ENCODE measurements at places on chromosomes 4 and X.

GRCh38 chr4:109846395-109847098 lies 1.4 kb upstream of the LRIT3 start:
- DNase-seq = no peak

- no peak for DNase-seq
Measured at GRCh38 chrX:78658845-78659744, at the start of gene RTL3. RTL3 (minus strand) TSS chrX:78659328; CDS start chrX:78658420, 908 bp downstream.

GRCh38 chr4:74932832-74933561 lies at the start of gene PARM1:
PARM1 (plus strand) TSS chr4:74933116; CDS start chr4:74933328, 212 bp downstream.
- DNase-seq = peak; percentile 22

- DNase-seq = peak; percentile 27
Measured at GRCh38 chr4:54318904-54319303, 89.8 kb downstream of the PDGFRA start.

DNA sequence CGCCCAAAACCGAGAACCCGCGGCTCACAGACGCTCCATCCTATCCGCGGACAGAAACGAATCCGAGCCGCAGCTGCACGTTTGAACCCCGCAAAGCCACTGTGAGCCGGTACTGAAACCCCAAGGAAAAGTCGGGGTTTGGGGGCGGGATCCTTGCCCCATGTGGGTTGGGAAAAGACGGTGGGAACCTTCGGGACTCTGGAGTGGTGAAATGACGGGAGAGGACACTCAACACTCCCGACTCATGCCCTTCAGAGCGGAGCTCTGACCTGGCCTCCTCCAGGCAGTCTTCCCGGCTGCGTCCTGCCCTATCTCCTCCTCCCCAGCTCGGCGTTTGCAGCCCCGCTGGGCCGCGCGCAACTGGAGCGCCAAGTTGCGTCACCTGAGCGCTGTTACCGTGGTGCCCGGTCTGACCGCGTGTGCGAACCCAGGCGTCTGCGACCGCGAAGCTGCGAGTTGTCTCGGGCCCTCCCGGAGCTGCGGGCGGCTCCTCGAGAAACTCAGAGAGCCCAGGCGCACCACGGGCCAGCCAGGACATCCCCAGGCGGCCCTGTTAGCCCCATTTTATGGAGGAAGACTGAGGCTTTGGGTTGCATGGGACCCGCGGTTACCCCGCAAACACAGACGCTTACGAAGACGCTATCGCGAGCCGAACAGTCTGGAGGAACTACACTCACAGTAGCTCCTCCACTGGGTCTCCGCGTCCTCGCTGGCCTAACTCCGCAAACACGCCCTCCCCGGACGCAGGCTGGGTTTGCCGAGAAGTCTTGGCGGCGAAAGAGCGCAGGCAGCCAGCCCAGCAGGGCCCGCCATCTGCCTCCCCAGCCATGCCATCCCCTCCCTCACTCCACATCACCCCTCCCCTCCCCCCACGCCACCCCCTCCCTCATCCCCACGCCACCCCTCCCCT lies 20.3 kb upstream of the HMX1 start:
- DNase-seq = no peak

GRCh38 chrX:149937871-149938426 lies 342 bp downstream of the EOLA2 start:
- no peak for DNase-seq

GRCh38 chr4:62360156-62360545 lies 1160.0 kb downstream of the ADGRL3 start:
- no peak for DNase-seq

DNA sequence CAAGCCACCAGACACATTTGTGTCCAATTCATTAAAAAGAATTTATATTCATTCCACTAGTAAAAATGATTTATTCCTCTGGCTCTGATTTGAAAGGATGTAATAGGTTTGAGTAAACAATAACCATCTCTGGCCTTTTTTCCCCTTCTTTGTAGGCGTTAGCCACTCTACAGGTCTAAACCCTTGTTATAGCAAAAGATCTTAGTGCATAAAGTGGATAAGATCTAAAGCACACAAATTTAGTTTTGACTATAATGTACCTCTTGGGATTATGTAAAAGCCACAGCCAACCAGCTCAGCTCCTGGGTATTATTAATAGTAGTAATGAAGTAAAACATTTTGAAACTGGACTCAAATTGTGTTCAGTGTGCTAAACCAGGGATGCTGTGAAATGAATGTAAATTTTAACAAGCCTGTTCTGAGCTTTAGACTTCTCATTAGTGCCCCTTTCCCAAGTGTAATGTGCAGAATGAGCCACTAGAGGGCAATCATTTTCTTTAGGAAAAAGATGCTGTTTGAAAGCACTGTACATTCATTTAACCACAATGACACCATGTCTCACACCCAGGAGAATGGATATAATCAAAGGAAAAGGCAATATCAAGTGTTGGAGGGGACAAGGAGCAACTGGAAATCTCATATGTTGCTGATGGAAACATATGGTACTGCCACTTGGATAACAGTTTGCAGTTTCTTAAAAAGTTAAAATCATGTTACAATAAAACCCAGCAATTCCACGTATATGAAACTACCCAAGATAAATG lies 69.7 kb downstream of the KLHL8 start:
- peak; percentile 49 for DNase-seq

- DNase-seq = no peak
Measured at GRCh38 chr4:560731-561291, 15.3 kb downstream of the TMEM271 start.

DNA sequence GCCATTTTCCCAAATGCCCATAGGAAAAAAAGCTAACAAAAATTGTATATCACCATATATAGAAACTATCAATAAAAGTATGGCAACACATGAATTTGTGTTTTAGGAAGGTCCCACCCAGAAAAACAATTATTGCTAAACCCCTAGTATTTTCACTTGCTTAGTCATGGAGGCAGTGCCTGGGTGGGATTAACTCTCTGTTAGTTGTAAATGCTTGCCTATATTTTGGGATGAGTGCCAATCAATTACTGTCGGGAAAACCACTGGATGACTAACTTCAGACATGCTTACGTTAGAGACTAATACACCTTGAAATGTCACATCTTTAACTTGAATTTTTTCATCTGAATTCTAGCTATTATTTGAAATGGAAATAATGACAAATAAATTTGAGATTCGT lies 33.9 kb downstream of the TMPRSS11A start:
- peak; percentile 37 for DNase-seq

GRCh38 chr4:39641451-39641850 lies 2.8 kb upstream of the SMIM14 start:
- no peak for DNase-seq

- no peak for DNase-seq
Measured at GRCh38 chr4:184163813-184164212, 53.9 kb downstream of the ENPP6 start.

GRCh38 chrX:148069759-148070503 lies 88.8 kb downstream of the FMR1NB start:
- no peak for DNase-seq

DNA sequence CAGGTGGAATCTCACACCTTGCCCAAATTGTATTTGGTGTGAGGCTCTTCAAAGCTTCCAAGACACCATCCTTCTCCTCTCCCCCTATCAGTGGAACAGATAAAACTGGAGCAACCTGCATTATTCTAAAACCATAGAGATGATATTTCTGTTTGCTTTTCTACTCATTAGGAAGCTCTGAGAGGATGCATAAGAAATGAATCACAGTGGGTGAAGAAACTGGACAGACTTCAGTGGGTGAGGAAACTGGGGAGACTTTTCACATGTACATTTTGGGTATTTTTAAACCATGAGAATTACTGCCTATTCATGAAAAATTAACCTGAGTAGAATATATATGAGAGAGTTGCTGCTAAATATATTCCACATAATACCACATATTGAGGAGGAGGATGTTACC lies 16.4 kb downstream of the HAND2 start:
- DNase-seq = no peak

DNA sequence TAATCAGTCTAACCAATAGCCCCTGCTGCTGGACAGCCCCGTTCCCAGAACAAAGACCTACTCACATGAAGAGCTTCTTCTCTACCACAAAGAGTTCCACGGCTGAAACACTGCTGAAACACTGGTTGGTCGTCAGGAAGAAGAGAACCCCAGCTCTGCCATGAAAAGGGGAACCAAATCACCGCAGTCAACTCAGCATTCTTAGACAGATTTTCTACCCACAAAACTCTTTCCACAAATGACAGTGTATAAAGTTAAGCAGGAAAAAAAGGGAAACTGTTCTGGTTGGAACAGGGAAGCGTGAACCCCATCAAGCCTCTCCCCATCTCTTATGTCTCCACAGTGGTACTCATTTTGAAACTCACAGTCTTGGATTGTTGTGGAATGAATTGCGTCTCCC lies 57.3 kb downstream of the ABCG2 start:
- no peak for DNase-seq

GRCh38 chr4:138409670-138410069 lies 167.5 kb upstream of the SLC7A11 start:
- no peak for DNase-seq

DNA sequence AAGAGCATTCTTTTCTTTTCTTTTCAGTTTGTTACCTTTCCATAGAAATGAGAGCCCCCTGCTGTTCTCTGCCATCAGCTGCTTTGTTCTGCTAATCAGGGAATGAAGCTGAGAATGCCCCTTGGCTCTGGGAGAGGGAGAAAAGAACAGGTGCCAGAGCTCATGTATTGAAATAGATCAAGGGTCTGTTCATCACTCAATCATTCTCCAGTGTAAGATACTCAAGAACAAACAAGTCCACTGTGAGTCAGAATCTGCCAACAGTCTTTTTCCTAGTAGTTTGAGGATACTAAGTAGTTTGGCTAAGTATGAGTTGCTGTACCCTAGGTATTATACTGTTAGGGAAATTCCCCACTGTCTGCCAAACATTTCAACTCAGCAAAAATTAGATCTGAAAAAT lies 144.3 kb downstream of the RTL3 start:
- no peak for DNase-seq

GRCh38 chr4:8904666-8905065 lies 33.0 kb upstream of the HMX1 start:
- no peak for DNase-seq

GRCh38 chrX:129665916-129666644 lies 11.3 kb upstream of the APLN start:
- DNase-seq = peak; percentile 28

- DNase-seq = no peak
Measured at GRCh38 chr4:32744211-32744610, 2024.0 kb downstream of the PCDH7 start.

- no peak for DNase-seq
Measured at GRCh38 chrX:108306086-108306485, 132.1 kb downstream of the COL4A6 start.

- DNase-seq = no peak
Measured at GRCh38 chr4:46653842-46654241, 255.2 kb downstream of the COX7B2 start.

DNA sequence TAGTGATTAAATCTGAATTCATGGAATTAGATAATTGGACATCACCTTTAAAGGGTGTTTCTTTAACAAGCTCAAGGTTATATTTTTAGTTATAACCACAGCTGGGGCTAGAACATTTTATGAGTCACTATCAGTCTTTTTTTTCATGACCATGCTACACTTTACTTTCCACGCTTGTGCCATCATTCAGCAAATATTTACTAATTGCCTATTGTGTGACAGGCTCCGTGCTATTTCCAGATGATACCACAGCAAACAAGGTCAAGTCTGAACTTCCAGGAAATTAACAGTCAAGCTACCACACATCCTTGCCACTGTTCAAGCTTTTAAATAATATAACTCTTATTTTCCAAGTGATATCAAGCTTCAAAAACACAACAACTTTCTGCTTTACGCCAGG lies 16.5 kb downstream of the SPANXN3 start:
- DNase-seq = no peak

- no peak for DNase-seq
Measured at GRCh38 chr4:22130741-22131140, 182.2 kb upstream of the KCNIP4 start.

DNA sequence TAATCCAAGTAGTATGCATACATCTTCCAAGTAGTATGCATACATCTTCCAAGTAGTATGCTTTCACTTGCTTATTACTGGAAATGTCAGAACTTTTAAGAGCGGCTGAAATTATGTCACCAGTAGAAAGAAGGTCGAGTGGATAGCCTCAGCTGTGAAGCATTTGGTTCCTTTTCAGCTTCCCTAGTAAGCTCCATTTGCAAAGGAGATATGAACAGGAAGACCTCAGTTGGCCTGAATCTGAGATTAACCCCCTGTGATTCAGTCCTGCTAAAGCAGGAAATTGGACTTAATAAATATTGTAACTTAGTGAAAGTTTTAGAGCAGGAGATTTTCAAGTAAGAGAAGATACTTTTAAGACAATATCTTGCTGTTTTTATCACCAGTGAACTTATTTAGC lies 48.1 kb downstream of the PCDH7 start:
- DNase-seq = no peak

GRCh38 chr4:127846061-127846460 lies 34.6 kb upstream of the PLK4 start:
- DNase-seq = no peak

- peak; percentile 28 for DNase-seq
Measured at GRCh38 chr4:75598390-75598789, 31.9 kb downstream of the CDKL2 start.

DNA sequence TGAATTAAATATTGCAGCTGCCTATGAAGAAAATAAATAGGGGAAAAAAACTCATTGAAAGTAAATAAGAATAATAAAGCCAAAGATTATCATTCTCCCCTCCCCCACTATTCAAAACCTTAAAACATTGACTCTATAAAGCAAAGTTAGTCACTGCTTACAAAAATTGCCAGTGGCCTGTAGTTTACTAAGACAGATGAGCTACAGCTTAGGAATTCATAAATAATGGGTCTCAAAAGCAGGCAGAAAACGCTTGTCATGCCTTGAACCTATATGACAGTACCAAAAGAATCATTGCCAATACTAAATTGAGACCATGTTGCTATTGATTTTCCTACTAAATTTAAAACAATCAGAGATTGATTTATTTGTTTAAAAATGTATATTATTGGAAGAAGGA lies 78.9 kb downstream of the SLC10A7 start:
- peak; percentile 52 for DNase-seq

GRCh38 chrX:111467896-111468295 lies 43.5 kb upstream of the SERTM2 start:
- DNase-seq = no peak

DNA sequence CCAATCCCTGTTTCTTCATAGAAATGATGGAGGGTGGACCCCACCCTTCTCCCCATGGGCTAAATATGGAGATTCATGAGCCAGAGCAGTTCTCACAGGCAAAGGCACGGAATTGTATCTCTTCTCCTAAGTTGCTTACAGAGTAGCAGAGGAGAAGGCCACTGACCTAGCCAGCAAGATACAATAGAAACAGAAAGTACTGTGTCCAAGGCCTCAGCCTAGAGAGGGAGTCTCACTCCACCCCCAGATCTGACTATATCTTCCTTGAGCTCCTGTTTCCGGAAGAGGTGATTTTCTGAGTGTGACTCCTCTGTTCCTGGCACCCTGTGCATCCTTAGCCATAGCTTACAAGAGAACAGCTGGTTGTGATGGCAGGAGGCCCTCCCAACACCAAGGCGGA lies at the start of gene FATE1:
FATE1 (plus strand) TSS at position 284 of the 400 bp plus-strand sequence; CDS start at position 369, 85 bp downstream.
- DNase-seq = no peak

GRCh38 chr4:166459621-166460020 lies 586.6 kb downstream of the TLL1 start:
- no peak for DNase-seq

- no peak for DNase-seq
Measured at GRCh38 chr4:167642250-167642649, 408.0 kb upstream of the SPOCK3 start.

Measured in non-pigmented ciliary epithelial cell (primary cell).